ENCODE measurements at places on chromosomes 12 and 14. TPM values are rescaled to one million over a fixed set of nuclear protein-coding genes. Genes with fewer than 3 reads are reported as not detected.

Gene OLR1
- polyA plus RNA-seq = 0.14 TPM

Gene RNASE2
- polyA plus RNA-seq = 0.29 TPM

Gene TRHDE
- 0.04 TPM for polyA plus RNA-seq

Gene HOTAIR
- not detected for polyA plus RNA-seq

Data from esophagus (tissue), 2 donors.